Femur (tissue), 1 donor: ENCODE measurements at places on chromosomes 4 and X.

- DNase-seq, result no peak
Measured at GRCh38 chr4:3477750-3478430, 14.8 kb downstream of the DOK7 start.

- no peak for DNase-seq
Measured at GRCh38 chrX:16997313-16997712, 50.9 kb downstream of the REPS2 start.

DNA sequence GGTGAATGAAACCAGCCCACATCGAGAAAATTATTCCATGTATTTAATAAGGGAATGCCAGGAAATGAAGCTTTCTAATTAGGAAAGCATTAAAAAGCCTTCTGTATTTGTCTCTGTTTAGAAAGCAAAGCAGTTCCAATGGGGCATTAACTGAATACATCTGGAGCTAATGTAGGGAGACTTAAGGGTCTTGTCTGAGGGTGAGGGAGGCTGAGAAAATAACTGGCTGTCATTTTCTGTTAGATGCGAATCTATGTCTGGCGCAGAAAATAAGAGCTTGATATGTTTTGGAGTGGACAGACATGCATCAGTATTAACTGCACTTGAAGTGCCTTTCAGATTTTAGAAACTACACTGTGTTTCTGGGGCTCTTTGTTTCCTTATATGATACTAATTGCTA lies 111.3 kb downstream of the KLHL8 start:
- DNase-seq, result no peak

DNA sequence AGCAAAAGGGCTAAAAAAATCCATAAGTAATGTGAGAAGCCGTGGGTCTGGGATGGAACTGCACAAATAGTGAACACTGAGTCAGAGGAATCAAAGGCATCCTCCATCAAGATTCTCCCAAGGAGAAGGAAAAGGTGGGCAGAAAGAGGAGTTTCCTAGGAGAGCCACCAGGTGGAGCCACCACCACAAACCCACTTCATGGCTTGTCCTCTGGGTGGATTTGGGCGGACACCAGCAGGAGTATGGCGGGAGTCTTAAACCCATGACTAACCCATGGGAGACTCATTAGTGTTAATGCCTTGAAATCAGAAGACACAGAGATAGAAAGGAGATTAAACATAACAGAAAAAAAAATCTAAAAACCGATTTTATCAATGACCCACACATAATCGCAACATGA lies 147.7 kb downstream of the SH3KBP1 start:
- peak; percentile 39 for DNase-seq

DNA sequence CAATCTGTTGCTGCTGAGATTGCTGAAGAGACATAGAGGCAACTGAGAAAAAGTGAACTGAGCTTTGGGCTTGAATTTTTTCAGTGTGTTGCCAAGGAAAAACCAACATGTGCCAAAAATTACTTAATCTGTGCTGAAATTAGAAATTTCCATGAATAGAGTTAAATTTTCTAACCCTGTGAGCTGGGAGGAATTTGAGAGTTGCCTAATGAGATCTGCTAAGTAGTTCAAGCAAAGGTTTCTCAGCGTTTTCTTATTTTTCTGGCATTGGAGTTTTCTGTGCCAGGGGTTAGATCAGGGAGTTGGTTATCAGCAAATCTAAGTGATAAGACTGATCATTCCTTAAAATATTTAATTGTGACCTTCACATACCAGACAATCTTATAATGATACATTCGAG lies 457.5 kb upstream of the GNPDA2 start:
- no peak for DNase-seq

DNA sequence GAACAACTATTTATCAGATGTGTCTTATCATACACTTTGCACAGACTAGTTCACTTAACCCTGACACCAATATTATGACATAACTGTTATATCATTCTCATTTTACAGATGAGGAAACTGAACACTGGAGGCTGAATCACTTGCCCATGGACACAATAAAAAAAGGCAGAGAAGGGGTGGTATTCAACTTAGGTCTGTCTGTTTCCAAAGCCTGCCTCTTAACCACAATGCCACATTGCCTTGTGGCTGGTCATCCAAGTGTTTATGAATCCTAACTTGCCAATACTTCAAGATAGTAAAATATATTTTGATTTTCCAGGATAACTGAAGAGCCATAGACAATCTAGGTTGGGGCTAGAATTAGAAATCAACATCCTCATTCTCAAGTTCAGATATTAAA lies 327.8 kb downstream of the NR3C2 start:
- no peak for DNase-seq

DNA sequence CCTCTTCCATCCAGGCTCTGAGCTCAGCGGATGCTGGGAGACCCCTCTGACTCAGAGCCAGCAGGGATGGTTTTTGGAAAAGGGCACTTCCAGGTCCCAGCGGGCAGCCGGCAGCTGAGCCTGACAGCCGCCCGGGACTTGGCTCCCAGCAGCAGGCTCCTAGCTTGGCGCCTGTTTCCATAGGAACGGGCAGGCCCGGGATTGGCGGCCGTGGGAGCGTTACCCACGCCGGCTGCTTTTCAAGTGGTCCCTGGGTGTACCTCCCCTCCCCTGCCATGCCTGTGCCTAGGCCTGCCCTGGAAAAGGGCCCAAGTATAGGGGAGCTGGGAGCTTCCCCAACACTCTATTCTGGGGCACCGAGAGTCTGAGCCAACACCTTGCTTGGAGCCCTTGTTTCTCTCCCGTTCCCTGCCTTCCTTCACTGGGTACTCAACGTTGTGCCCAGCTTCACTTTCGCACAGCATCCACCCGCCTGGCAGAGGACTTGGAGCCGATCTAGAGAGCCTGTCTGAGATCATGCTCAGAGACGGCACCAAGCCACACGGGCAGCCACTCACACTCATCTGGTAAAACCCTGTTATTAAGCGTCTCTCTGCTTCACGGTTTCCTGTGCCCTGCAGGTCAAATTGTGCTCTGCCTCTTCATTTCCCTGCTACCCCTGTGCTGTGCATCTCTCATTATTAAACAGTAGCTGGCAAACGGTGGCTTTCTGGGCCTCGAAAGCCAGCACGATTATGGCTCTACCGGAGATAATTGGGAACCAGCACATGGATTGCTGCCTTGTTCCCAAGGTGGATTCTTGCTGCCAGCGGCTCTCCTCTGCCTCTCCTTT lies 521.5 kb downstream of the BCOR start:
- DNase-seq, result peak; percentile 29

GRCh38 chr4:15654593-15655222 lies 449 bp downstream of the FBXL5 start:
- peak; percentile 51 for DNase-seq

GRCh38 chr4:118348886-118349285 lies 3.9 kb downstream of the PRSS12 start:
- no peak for DNase-seq

DNA sequence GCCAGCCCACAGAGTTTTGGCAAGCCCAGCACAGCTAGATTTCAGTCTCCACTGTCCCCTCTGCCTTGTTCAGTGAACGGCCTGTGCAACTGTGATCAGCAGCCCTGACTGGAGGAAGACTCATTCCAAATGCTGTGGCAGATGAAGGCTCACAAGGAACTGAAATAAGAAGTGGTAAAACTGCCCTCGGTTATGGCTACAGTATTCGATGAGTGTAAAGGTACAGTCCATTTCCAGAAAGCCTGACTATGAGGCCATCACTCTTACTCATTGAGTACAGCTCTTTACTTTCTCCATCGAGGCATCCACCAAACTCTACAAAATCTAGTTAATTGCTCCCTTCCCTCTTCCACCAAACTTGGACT lies 69.1 kb downstream of the RHOH start:
- no peak for DNase-seq

GRCh38 chrX:23764188-23764984 lies 18.6 kb upstream of the SAT1 start:
- no peak for DNase-seq

DNA sequence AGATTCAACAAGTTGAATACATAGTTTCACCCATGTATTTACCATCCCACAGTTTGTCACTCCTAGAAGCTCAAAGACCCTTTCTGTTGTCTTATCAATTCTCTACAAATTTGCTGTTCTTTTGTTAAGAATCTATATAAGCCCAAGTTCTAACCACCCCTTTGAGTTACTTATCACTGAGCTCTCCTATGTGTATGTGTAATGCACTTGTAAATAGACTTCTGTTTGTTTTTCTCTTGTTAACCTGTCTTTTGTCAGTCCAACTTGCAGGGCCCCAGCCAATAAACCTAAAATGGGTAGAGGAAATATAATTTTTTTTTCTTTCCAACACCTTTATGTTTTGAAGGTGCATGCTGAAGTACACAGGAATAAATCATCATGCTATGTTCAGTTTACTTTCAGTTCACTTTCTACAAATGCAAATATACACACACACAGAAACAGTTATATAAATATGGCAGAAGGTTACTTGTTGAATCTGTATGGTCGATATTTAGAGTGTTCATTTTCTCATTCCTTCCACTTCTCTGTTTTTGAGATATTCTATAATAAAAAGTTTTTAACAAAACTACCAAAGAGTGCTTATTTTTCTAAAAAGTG lies 22.3 kb upstream of the CLOCK start:
- DNase-seq, result no peak

DNA sequence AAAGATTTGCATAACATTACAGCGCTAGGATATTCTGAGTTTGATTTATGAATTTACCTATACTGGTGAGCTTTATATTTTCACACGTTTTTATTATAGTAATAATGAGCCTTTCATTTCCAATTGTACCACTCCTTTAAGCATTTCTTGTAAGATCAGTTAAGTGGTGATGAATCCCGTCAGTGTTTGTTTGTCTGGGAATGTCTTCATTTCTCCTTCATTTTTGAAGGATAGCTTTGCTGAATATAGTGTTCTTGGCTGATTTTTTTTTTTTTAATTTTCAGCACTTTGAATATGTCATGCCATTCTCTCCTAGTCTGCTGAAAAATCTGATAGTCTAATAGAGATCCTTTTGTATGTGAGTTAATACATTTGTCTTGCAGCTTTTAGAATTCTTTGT lies 70.1 kb downstream of the IL15 start:
- no peak for DNase-seq

GRCh38 chrX:50002067-50002714 lies 79.8 kb downstream of the CLCN5 start:
- DNase-seq, result no peak

GRCh38 chr4:175531405-175532091 lies 280.5 kb downstream of the GPM6A start:
- DNase-seq, result no peak

- no peak for DNase-seq
Measured at GRCh38 chrX:12614266-12614665, 176.9 kb upstream of the PRPS2 start.

DNA sequence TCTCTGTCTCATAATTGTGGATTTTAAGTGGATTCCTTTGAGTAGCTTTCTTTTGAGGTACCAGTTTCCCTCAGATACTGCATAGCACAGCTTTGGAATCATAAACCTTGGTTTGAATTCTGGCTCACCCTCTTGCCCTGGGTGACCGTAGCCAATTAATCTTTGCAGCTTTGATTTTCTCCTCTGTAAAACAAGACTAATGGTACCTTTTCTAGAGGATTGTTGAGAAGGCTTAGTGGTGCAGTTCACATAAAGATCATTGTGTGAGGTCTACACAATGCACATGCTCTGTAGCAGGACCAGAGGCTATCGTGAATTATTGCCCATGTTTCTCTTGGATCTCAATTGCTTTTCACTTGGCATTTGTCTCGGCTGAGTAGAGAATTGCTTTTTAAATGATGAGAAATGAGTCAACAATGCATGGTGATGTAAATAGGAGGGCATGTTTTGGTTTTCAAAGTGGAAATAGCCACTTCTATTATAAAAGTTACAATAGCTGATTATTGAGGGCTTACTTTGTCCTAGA lies 47.9 kb downstream of the TMEM131L start:
- no peak for DNase-seq

DNA sequence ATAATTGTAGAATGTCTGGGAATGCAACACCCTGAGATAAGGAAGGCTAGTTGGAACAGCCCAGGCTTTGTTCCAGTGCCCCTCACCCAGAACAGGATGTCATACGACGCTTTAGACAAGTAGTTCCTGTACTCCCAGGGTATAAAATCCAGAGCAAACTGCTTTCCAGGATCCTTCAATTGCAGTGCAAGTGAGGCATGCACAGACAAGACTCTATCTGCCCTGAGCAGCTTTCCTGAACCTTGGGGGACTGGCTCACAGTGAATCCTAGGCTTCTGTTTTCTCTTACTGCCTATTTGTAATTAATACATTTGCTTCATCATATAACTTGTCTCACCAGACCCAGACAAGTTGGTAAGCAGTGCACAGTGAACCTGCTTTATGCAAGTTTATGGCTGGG lies 48.4 kb upstream of the IL9R start:
- no peak for DNase-seq

GRCh38 chr4:82745173-82745842 lies 53.3 kb downstream of the SCD5 start:
- DNase-seq, result no peak

- DNase-seq, result no peak
Measured at GRCh38 chr4:27592738-27593137, 732.1 kb downstream of the STIM2 start.

DNA sequence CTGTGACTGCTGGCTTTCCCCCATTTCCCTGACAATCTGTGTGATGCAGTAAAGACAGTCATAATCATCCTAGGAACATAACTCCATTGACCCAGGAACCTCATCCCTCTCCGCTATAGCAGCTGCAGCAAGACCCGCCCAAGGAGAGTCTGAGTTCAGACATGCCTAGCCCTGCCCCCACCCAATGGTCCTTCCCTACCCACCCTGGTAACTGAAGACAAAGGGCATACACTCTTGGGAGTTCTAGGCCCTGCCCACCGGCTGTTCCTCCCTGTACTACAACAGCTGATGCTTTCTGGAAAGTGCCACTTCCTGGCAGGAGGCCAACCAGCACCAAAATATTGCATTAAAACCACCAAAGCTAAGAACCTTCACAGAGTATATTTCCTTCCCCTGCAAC lies 1035.6 kb downstream of the C4orf33 start:
- no peak for DNase-seq

- DNase-seq, result no peak
Measured at GRCh38 chr4:178823673-178824295, 1381.5 kb upstream of the AGA start.

GRCh38 chrX:149517308-149517707 lies 12.2 kb upstream of the IDS start:
- DNase-seq, result no peak

- peak; percentile 36 for DNase-seq
Measured at GRCh38 chrX:70033348-70034051, 16.2 kb downstream of the AWAT2 start.

DNA sequence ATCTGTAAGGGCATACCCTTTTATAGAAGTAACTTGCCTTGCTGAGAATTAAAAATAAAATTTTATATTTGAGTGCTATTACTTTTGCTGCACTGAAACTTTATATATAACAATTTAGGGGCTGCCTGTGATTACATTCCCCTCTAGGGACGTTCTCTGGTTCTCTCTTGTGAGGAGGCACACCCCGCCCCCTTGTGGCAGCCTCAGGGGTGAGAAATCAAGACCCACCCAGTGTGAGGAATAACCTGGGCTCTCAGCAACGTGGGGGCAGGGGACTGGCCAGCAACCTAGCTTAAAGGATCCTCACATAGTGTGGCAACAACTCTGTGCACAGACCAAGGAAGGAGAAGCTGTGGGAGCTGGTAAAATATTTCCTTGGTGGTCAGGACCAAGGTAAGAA lies 43.7 kb downstream of the MAGEA9 start:
- no peak for DNase-seq
